ENCODE measurements at places on chromosomes 7 and 10.

DNA sequence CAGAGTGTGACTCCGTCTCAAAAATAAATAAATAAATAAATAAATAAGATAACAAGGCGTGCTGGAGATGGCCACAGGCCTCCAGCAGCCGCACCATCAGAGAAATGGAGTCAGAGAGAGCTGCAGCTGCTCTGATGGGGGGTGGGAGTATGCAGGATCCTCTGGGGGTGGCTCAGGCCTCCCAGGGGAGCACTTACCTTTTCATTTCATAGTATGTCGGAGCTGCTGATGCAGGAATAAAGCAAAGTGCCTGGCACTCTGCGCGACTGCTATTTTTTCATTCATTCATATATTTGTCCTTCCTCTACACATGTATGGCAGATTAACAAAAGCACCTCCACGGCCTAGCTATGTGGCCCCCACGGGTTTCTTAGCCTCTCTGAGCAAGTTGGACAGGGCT, 175.9 kb downstream of the CUX1 start:
- no peak for DNase-seq

DNA sequence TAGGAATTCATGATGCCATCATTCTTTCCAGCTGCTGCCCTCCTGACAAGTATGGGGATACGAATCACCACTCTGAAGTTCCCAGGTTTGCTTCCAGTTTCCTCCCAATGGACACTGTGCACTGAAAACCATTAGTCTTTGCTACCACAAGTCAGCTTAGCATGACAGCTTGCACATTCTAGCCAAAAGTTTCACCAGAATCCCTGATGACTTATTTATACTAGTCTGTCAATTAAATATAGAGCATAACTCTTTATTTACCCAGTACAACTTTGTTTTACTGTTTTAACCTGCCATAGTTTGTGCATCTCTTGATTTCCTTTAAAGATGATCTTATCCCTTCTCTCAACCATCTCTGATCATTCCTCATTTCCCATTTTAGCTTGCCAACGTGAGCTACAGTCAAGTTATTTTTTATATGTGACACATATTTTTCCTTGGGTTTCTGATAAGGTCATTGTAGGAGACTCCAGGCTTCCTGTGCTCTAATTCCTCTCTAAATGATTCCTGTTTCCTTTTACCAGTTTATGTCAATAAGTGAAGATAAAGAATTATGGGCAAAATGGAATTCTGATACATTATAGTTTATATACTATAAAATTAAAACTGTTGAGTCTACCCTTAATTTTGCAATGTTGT, 167.5 kb upstream of the MEOX2 start:
- no peak for DNase-seq

DNA sequence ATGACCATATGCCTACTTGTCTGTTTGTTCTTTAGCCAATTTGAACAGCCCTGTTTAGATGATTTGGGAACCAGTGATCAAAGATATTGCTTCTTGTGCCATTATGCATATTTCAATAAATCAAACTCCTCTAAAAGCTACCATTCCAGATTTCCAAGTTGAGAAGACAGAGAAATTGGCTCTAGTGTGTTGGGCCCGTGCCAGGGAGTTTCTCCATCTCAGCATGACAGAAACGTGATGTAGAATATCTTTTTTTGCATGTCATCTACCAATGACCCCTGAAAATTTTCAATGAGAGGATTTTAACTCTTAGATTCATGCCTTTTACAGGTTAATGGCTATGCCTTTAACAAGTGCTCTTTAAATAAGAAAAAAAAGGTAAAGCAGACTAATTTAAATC, 50.7 kb upstream of the CABCOCO1 start:
- DNase-seq: no peak

- DNase-seq: peak; percentile 94
Observed at GRCh38 chr10:5977471-5978229, at the start of gene IL15RA. IL15RA (minus strand) TSS chr10:5977543; CDS start chr10:5977492, 51 bp downstream.

GRCh38 chr10:77798940-77799339, 127.6 kb downstream of the DLG5 start:
- DNase-seq: no peak

DNA sequence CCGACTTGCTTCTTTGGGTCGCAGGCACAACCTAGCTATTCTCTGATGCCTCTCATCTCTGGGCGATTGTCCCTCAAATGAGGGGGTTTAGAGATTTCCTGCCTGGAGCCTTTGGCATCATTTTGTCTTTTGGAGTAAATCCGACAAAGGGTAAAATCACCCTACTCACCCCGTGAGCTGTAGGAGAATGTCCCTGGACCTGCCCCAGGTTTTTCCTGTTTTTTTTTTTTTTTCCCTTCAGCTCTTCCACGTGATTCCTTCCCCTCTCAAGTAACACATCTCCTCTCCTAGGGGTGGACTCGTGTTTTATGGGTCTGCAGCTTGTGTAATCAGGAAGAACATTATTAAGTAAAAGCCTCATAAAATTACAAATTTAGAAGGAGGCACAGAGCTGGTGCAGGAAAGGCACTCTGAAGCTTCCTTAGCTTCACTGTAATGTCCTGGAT, 128.4 kb upstream of the ZNF746 start:
- DNase-seq: no peak

- no peak for DNase-seq
Observed at GRCh38 chr7:121985476-121986030, 112.6 kb downstream of the PTPRZ1 start.

DNA sequence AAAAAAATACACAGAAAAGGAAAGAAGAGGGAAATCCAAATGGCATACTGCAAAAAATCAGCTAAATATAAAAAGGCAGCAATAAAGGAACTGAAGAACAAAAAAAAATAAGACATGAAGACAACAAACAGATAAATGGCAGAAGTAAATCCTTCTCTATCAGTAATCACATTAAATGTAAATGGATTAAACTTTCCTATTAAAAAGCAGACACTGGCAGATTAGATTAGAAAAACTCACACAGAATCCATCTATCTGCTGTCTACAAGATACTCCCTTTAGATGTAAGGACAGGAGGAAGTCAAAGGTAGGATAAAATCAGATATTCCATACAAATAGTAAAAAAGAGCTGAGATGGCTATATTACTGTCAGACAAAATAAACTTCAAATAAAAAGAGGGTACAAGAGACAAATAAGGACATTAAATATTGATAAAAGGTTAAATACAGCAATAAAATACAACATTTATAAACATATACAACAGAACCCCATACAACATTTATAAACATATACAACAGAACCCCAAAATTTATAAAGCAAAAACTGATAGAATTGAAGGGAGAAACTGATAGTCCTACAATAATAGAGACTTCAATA, 51.4 kb downstream of the CFAP70 start:
- DNase-seq: no peak

DNA sequence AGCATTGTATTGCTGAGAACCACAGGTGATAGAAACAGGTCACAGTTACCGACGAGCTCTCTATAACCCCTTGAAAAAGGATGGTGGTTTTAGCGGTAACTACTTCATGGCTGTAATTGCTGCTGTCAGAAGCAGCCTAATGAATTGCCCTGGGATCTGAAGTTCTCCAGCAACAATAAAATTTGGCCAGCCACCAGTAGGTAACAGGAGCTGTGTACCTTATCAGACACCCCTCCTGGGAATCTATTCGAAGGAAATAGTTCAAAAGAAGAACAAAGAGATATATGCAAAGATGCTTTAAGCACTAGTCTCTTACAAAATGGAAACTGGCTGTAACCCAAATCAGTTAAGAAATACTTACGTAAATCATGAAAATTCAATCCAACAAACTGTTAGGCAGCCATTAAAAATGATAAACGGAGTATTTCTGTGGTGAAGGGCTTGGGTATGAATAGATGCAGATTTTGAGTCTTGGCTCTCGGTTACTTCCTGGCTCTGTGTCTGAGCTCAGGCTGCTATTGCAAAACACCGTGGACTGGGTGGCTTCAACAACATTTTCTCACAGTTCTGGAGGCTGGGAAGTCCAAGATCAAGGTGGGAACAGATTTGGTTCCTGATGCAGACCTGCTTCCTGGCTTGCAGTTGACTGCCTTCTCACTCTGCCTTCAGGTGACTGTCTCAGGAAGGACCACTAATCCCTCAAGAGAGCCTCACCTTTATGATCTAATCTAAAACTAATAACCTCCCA, 1.6 kb downstream of the MSRB2 start:
- no peak for DNase-seq

DNA sequence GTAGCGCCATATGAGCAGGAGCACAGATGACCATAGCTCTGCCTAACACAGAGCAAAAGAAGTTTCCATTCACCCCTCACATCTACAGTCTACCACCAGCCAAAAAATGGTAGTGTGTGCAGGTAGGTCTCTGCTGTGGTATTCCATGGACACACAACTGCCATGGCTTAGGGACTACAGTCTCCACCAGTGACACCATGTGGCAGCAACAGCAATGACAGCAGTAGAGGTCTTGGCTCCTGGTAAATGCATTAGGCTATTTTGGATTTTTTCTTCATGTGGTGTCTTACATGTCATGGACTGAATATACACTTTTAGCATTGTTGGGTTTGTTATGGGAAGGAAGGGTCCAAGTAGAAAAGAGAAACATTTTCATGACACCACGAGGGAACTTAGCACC, 70.1 kb upstream of the CABCOCO1 start:
- DNase-seq: no peak

- DNase-seq: peak; percentile 87
Observed at GRCh38 chr7:112481833-112482670, 1.3 kb downstream of the LSMEM1 start.

- no peak for DNase-seq
Observed at GRCh38 chr10:125823663-125824251, 411 bp downstream of the BCCIP start.

- peak; percentile 85 for DNase-seq
Observed at GRCh38 chr7:40604601-40605438, 470.0 kb downstream of the SUGCT start.

GRCh38 chr10:44512431-44513022, 127.6 kb upstream of the CXCL12 start:
- DNase-seq: no peak

- DNase-seq: no peak
Observed at GRCh38 chr7:11327633-11328032, 354.0 kb downstream of the PHF14 start.

- DNase-seq: no peak
Observed at GRCh38 chr10:24556750-24557742, 166.6 kb downstream of the ARHGAP21 start.

DNA sequence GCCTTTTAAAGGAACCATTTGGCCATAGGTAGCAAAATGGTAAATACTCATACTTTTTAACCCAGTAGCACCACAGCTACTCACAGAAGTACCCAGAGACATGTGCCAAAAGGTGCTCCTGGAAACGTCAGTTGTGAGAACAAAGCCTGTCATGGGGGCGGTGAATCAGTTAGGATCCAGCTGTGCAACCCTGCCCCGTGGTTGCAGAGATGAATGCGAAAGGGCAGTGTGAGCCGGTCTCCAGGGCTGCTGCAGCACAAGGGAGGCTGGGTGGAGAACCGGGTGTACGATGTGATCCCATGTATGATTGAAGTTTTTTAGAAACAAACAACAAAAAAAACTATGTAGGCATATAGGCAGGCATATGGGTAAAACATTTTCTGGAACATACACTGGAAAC, 1.3 kb upstream of the LRRC18 start:
- no peak for DNase-seq

DNA sequence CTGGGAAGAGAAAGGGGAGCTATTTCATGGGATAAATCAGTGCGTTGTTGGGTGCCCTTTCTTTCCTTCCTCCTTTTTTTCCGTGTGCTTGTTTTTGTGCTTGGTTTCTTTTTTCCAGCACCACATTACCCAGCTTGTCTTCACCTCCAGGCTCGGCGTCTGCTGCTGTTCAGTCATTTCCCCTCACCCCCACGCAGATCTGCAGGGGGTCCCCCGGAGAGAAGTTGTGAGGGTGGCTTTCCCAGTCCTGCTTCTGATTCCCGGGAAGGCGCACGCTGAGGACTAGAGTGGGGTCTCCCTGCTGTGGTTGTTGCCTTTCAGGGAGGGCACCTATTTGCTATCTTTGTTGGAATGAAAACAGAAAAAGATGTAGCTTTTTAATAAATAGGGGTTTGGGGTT, 1.6 kb downstream of the CAMK1D start:
- DNase-seq: no peak

DNA sequence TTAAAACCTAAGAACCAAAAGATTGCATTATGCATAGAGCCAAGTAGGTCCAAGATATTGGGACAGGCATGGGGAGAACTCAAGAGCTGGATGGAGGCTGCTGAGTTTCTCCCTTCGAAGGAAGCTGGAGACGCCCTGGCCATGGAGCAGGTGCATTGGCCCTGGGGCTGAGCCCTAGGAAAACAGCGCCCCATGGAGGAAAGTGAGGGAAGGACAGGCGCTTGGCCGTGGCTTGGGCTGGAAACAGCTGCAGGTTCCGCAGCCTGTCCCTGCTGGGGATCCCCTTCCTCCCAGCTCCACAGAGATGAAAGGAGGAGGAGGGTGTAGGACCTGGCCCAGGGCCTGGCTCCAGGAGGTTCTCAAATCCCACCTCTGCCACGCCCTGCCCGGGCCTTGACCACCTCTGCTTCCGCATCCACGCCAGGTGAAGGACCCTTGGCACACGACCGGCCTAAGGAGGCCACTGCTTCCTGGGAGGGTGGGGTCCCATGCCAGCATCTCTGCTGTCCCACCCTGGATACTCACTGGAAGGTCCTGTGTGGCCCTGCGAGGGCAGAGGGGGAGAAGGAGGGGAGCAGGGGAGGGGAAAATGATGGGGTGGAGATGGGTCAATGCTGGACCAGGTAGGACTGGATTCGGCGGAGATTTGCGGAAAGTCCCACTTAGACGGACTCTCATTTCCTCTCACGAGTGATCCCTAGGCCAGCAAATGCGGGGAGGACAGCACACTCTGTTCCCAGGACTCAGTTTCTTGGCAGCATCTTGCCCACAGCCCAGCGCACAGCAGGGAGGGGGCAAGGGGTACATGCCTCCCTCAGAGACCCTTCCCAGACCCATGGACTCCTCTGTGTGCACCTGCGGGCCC, 258.6 kb upstream of the TCERG1L start:
- no peak for DNase-seq

- no peak for DNase-seq
Observed at GRCh38 chr7:27162561-27163287, 2.6 kb downstream of the HOXA9 start.

DNA sequence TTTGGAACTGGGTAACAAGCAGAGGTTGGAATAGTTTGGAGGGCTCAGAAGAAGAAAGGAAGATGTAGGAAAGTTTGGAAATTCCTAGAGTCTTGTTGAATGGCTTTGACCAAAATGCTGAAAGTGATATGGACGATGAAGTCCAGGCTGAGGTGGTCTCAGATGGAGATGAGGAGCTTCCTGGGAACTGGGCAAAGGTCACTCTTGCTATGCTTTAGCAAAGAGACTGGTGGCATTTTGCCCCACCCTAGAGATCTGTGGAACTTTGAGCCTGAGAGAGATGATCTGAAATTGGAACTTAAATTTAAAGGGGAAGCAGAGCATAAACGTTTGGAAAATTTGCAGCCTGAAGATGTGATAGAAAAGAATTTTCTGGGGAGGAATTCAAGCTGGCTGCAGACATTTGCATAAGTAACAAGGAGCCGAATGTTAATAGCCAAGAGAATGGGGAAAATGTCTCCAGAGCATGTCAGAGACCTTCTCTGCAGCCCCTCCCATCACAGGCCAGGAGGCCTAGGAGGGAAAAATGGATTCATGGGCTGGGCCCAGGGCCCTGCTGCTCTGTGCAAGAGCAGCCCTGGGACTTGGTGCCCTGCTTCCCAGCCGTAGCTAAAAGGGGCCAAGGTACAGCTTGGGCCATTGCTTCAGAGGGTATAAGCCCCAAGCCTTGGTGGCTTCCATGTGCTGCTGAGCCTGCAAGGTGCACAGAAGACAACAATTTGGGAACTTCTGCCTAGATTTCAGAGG, 3.6 kb downstream of the PDSS1 start:
- no peak for DNase-seq
